GM10248 (cell line): ENCODE measurements at places on chromosomes 3 and 15.

- DNase-seq = no peak
Observed at GRCh38 chr3:55313666-55314065, 173.4 kb downstream of the WNT5A start.

- no peak for DNase-seq
Observed at GRCh38 chr3:151218136-151218535, 15.1 kb upstream of the GPR171 start.

DNA sequence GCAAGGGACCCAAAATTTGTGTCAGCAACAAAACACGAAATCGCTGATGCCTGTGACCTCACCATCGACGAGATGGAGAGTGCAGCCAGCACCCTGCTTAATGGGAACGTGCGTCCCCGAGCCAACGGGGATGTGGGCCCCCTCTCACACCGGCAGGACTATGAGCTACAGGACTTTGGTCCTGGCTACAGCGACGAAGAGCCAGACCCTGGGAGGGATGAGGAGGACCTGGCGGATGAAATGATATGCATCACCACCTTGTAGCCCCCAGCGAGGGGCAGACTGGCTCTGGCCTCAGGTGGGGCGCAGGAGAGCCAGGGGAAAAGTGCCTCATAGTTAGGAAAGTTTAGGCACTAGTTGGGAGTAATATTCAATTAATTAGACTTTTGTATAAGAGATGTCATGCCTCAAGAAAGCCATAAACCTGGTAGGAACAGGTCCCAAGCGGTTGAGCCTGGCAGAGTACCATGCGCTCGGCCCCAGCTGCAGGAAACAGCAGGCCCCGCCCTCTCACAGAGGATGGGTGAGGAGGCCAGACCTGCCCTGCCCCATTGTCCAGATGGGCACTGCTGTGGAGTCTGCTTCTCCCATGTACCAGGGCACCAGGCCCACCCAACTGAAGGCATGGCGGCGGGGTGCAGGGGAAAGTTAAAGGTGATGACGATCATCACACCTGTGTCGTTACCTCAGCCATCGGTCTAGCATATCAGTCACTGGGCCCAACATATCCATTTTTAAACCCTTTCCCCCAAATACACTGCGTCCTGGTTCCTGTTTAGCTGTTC, 34.9 kb downstream of the CHDH start:
- DNase-seq = no peak

DNA sequence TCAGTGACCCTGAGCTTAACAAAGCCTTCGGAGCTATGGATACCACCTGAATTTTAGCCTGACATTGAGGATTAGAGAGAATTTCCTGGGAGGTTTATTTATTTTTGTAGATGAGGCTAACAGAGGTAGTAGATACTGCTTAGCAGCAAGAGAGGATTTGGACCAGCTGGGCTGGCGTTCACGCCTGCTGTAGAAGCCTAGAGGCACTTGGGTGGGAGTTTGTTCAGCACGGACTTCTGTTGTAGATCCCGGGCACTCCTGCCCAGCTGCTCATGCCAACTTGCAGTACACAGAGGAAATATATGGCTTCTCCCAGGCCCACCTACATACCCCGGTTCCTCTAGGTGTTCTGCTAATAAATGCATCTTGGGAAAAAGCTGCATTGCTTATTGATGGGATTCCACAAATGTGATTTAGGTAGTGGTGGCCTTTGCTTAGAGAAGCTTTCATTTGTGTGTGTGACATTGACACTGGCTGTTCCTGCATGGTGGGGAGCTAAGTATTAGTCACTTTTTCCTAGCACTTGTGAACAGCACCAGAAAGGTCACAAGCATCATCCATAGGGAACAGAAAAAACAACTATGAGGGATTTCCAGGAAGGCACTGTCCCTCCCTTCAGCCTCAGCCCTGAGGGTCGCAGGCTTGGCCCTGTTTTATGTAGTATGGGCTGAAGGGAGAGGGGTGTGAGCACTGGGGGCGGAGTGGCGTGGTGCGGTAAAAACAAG, 324.8 kb upstream of the LRRFIP2 start:
- no peak for DNase-seq

DNA sequence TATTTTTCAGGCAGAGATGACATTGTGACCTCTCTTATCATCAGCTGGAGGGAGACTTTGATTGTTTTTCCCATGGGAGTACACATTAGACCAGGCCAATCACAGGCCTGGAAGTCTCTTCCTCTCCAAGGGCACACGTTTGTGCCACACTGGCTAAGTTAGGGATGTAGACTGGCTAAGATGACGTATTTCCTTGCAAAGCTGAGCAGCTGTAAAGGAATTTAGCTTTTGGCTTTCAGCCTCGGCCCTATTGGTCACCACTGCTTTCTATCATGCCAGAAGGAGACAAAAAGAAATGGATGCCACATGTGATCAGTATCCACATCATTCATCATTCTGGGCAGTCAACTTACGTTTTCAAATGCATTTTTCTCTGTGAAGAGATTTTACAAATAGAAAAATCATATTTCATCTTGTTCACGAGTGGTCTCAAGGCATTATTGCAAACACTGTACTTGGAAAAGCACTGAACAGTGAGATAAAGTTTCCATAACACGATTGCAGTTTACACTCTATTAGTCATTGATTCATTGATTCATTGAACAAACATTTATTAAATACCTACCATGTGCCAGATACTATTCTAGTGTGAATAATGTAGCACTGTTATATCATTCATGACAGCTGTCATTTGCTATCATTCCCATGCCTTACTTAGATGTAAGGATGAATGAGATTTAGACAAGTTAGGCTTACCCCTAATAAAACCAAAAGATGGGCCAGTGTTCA, 27.0 kb upstream of the RNF7 start:
- no peak for DNase-seq

DNA sequence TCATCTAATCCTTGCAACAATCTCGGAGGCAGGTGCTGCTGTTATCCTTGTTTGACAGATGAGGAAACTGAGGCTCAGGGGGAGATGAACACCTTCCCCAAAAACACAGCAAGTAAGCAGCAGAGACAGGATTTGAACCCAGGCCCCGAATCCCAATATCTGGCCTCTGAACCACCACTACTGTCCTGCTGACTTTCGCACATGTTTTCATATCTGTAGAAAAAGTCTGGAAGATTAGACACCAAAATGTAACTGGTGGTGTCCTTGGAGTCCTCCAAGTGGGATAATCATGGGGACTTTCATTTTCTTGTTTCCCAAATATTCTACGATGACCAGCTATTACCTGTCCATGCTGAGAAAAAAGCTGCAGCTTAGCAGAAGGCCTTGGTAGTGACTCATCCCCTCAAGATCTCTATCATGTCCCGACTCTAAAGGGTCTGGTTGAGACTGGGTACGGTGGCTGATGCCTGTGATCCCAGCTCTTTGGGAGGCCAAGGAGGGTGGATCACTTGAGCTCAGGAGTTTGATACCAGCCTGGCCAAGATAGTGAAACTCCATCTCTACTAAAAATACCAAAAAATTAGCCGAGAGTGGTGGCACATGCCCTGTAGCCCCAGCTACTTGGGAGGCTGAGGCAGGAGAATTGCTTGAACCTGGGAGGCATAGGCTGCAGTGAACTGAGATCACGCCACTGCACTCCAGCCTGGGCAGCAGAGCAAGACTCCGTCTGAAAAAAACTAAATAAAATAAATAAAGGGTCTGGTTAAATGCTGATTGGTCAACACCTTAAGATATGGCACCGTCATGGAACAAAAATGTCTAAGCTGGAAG, 8.6 kb downstream of the IRAK2 start:
- DNase-seq = no peak

GRCh38 chr3:46566040-46566641, at the start of gene LRRC2:
LRRC2 (minus strand) TSS chr3:46566302; CDS start chr3:46551591, 14,711 bp downstream.
- no peak for DNase-seq

GRCh38 chr3:160180581-160181216, 44.5 kb upstream of the C3orf80 start:
- no peak for DNase-seq
